ENCODE measurements at places on chromosomes 4 and X.

DNA sequence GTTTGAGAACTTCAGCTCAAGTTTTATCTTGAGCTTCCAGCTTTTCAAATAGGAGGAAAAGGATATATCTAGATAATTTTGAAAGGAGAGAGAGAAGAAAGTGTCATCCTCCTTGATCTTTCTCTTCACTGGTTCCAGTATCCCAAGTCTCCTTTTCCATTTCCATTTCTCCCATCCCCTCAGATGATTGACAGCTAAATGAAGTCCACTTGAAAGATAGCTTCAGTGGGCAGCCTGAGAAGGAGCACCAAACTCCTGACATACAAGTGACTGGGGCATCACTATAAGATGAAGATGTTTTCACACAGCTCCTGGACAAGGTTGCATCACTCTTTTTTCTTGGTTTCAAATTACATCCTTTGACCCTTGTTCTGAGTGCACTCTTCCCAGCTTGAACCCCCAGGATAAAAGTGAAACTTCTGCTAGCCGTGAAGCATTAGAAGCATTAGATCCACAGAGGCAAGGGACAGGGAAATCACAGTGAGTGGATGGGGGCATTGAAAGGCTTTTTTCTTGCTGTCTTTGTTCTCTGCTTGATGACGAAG is 17.5 kb upstream of the MAGEA10 start:
- no peak for DNase-seq

GRCh38 chrX:31245714-31246113 is 173.9 kb upstream of the FTHL17 start:
- DNase-seq, result no peak

- DNase-seq, result no peak
These were observed 84.4 kb upstream of the FAT1 start for GRCh38 chr4:186807808-186808629.

DNA sequence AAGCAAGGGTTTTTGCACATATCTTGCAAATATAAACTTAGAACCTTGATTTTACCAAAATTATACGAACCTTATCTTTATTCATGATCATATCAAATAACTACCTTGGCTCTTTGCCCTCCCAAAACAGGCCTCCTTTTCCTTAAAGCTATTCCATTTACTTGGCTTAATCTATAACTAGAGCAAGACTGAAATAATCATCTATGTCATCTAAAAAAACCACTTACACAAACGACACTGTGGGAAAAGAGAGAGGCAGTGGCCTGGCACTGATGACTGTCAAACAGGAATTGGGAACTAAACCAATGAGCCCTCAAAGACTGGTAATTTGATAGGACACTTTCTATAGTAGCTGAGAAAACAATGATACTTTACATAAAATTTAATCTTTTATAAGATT is 11.7 kb upstream of the PTPN13 start:
- no peak for DNase-seq

DNA sequence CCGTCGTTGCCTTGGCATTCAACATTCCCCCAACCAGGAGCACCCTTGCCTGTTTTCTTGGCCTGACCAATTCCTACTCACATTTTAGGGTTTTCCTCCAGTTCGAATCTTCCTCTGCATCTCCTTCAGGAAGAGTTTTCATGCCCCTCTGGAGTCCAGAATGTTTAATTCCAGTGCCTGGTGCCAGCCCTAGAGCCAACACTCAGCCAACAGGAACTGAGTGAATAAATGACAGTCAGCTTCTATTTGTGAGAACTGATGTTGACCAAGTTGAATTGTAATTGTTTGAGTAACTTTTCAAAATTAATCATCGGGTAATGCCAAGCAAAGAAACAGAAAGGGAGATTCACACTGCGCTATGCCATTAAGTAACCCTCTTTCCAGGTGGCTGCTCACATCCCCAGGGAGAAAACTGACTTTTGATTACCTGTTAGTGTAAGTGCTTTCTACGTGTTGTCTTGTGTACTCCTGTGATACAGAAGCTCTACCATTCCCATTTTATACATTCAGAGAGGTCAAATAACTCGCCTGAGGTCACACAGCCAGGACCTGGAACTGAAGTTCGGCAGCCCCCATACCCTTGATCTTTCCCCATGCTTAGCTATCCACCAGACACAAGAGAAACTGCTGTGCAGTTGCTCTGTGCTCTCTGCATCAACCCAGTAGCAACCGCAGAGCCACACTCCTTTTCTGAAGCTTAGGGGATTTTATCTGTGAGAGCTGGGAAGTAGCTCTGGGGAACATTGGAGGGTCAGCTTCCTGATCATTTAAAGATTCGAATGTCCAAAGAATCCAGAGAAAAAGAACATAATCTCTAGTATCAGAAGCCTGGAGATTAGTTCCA is 19.0 kb upstream of the SLC2A9 start:
- no peak for DNase-seq

- no peak for DNase-seq
These were observed 36.7 kb upstream of the STS start for GRCh38 chrX:7110821-7111276.

GRCh38 chrX:77597090-77597489 is 149.9 kb downstream of the FGF16 start:
- DNase-seq, result no peak

GRCh38 chr4:145679520-145679919 is 426 bp upstream of the C4orf51 start:
- DNase-seq, result no peak

GRCh38 chrX:23854945-23855344 is 52.8 kb downstream of the APOO start:
- no peak for DNase-seq

- no peak for DNase-seq
These were observed 19.0 kb downstream of the CXCL8 start for GRCh38 chr4:73759357-73759756.

- no peak for DNase-seq
These were observed 25.8 kb downstream of the DOCK11 start for GRCh38 chrX:118521435-118521834.

DNA sequence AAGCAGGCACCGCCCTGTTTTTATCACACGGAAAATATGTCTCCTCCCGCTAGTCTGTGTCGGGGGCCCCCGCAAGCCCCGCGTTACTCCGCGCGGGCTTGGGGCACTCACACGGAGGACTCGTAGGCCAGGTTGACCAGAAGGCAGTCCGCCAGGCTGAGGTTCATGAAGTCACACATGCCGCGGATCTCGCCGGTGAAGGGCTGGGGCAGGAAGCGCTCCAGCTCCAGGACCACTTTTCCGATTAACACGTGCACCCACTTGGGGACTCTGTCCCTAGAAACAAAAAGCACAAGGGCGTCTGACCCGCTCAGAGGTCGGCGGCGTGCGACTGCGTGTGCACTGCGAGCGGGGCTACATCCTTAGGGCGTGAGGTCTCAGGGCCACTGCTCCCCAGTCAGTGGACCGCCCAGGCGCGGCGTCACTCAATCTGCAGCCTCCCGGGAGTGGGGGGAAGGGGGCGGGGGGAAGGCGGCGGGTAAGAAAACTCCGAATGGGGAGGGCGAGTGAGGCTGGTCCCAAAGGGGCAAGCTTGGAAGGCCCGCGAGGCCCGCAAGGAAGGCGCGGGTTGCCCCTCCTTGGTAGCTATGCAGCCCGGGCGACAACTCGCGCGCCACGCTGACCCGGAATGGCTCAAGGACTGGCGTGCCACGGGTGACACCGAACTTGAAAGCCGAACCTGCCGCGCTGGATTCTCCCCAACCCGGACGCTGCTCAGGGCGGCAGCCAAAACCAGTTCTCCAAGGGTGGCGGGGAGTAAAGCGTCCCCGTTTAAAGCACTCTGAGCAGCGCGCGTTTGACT is 722 bp downstream of the NAAA start:
- peak; percentile 91 for DNase-seq

GRCh38 chrX:104707572-104707971 is 141.6 kb downstream of the IL1RAPL2 start:
- no peak for DNase-seq

DNA sequence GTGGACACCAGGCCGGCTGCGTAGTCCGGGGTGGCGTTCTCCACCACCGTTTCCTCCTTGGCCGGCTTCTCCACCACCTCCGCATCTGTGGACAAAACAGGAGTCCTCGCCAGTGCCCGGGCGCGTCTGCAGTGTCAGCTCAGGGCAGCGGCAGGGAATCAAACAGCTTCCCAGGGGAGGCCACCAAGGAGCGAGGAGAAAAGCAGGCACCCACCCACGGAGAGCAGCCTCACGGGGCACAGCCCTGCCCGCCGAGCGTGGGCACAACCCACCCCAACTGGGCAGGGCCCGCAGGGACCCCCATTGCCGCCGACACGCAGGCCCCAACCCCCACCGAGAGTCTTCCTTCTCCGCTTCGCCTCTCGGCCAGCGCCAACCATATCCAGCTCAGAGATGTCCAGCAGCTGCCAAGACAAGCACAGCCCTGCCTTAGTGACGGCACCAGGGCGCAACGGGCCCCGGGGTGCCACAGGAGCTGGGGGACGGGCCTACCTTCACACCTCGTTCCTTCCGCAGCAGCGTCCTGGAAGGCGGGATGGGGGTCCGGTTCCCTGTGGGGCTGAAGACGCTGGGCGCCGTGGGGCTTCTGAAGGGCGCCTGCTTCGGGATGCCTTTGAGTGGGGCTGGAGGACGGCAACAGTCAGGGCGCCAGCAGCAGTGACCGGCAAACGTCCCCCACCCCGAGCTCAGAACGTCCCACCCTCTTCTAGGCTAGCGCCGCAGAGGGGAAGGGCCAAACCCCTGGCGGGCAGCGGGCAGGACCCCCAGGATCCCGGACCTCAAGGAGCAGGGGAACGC is 22.8 kb downstream of the NELFA start:
- DNase-seq, result no peak

DNA sequence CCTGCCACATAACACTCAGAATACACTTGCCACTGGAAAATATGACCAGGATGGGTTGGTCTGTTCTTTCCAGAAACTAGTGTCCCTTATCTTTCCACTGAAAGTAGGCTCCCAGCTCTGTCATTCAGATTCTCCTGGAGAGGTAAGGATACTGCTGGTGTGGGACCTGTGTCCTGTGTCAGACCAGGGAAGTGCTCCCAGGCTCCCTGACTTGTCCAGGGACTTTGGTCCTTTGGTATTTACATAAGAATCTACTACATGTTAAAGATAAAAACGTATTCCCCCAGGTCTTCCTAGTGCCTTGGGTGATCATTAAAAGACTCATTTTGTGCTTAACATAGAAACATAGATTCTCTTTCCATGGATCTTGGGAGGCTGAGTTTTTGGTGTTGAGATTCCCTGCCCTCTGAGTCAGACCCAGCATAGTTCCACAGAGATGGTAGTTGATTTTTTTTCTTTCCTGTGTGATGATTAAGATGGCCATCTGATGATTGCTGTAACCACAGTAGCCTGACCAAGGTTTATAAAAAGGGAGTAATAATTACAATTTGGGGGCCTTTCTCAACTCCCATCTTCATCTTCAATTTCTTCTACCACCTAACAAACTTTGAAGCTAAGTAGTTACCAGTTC is 159.8 kb upstream of the JADE1 start:
- DNase-seq, result no peak

- no peak for DNase-seq
These were observed 426.4 kb upstream of the RPS6KA3 start for GRCh38 chrX:20693078-20693477.

- DNase-seq, result no peak
These were observed 7.5 kb downstream of the CD99 start for GRCh38 chrX:2698604-2699003.

DNA sequence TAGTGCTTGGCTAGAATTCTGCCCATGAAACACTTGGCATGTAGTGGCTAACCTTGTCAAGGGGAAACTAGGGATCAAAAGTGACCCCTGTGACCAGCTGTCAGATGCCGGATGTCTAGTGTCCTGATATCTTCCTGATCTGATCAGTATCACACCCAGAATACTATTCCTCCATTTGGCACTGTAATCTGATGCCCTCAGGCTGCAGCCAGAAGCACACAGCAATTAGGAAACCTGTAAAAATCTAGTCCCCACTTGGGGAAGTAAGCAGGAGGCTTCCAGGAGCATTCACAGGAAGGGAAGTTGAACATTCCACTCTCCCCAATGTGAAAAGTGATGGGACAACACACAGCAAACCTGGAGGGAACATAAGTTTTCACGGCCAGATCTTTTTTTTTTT is 125.1 kb downstream of the HS6ST2 start:
- no peak for DNase-seq

GRCh38 chr4:3813151-3814052 is 47.2 kb downstream of the ADRA2C start:
- no peak for DNase-seq

GRCh38 chr4:40308528-40309122 is 26.5 kb upstream of the CHRNA9 start:
- DNase-seq, result no peak

DNA sequence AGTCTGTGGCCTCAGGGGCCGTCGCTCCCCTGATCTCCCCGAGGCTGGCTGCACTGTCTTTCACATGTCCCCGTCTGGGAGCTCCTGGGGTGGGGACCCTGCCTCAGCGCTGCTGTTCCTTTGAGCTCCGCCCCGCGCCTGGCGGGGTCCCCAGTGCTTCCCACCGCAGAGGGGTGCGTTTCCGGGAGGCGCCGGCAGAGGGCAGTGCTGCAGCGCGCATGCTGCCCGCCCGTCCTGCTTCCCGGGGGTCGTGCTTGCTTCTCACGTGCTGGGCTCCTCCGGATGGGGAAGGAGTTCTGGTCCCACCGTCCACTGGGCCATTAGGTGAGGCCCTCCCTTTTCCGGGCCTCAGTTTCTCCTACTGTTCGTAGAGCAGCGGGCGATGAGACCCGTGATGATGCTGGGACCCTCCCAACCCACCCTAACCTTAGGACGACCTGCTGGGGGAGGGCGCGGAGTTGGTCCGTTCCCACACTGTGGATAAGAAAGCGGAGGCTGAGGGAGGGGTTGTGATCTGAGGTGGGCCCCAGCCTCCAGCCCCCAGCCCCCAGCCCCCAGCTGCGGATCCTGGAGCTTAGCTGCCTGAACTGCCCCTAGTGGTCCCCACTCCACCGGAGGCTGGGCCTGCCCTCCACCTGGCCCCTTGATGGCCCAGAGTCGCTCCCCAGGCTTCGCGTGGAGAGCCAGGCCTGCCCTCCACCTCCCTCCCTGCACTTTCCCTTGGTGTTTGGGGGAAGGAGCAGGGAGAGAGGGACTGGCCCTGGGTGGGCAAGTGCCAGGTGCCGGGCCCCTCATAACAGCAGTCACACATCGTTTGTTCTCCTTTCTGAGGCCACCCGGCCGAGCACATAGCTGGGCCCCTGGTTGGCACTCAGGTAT is 15.3 kb downstream of the CPZ start:
- DNase-seq, result peak; percentile 86

DNA sequence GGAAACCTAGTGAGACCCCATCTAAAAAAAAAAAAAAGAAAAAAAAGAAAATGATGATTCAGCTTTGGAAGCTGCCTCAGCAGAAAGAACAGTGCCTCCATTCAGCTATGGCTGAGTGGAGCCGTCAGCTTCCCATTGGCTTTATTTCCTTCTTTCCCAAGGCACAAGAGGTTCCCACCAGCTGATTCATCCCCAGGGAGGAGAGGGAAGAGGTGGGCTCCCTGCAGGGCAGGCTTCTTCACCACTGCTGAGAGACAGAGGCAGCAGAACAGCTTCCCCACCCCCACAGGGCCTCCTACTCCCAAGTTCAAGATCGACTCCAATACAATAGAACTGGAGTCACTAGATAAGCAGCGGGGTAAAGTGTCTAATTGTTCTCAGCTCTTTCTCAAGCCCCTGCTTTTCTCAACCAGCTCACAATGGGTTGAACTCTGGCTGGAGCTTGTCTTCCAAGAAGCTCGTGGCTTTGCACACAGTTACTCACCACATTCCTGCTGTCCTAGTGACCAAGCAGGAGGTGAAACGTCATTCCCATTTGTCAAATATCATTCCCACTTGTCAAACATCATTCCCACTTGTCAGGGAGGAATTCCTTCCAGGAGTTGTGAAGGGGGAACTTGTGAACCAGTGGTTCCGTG is 47.8 kb downstream of the FHDC1 start:
- no peak for DNase-seq
